Fibroblast of mammary gland (primary cell): ENCODE measurements at places on chromosomes 16 and 17.

DNA sequence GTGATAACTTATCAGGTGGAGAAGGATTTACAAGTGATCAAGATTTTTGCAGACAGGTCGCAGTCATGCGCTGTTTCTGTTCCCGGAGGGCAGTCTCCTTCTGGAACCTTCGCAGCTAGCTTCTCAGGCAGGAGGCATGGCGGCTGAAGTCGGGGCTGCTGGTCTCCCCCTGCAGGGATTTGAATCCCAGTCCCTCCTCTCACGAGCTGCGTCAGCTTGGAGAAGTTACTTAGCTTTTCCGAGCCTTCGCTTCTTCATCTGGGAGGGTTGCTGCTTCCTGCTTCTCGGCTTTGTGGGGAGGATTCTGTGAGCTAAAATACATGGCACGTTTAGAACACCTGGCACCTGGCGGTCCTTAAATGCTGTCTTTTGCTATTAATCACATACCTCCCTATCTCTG lies 287.8 kb upstream of the FOXF1 start:
- DNase-seq: peak; percentile 47

- no peak for DNase-seq
Observed at GRCh38 chr16:89084411-89084810, 9.2 kb upstream of the ACSF3 start.

DNA sequence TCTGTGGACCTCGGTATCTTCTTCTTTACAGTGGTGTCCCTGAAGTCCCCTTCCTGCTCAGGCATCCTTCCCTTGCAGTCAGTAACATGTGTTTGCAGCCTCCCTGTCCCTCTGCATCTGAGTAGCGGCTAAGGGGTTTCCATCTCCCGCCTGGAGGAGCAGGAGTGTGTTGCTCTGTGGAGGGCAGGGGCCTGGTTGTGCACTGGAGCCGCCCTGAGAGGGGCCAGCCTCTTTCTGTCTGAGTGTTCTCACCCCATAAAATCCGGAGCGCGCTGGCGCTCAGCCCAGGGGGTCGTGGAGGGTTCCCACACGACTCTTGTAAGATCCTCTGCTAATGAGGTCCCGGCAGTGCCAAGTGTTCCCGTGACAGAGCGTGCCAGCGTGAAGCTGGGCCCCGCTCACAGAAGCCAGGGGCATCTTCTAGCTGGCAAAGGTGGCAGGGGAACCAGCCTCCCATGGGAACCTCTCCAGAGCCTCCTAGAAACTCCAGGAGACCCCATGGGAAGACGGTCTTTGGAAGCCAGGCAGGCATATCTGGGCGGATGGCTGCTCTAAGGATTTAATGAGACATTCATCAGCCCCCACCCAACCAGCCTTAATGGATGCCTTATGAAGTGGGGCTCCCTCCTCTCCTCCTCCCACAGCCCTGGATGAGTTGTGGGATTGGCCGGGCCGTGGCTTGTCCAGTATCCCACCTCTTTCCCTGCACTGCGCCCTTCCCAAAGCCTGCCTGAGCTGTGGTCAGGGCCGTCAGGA lies 91.4 kb upstream of the GSE1 start:
- no peak for DNase-seq

DNA sequence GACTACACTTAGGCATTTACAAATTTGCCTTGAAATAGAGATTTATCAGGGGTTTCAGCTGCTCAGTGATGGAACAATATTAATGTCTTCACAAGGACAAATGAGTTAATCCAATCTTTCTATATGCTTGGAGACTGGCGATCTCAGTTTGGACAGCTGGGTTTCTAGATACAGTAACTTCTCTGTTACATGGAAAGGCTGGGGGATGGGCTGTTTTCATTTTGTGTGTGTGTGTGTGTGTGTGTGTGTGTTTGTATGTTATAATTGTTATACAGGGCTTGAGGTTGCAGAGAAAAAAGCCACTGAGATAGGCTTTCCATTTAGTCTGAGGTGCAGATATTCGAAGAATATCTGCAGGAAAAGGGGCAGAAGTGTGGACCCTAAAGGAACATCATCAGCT lies 359.3 kb upstream of the SALL1 start:
- no peak for DNase-seq

DNA sequence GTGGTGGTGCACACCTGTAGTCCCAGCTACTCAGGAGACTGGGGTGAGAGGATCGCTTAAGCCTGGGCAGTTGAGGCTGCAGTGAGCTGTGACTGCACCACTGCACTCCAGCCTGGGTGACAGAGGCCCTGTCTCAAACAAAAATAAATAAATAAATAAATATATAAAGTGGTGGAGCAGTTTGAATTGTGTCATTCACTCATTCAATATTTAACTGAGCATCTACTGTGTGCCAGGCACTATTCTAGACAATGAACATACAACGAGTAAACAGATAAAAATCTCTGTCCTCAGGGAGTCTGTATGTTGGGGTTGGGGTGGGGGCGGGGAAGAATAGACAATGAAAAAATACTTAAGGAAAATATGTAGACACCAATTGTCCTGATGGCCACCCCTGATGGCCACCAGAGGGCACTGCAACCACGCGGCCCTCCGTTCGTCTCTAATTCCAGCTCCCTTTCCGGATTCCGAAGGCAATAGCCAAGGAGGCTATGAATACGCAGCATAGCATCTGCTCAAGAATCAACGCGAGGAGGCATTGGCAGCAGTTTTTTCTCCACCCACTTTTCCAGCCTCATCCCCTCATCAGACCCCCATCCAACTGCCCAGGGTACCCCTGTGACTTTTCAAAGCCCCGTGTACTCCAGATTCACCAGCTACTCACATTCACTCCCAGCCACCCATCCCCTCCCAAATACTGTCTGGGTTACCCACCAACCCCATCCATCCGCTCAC lies 21.4 kb downstream of the QPRT start:
- peak; percentile 89 for DNase-seq

GRCh38 chr17:2419486-2419885 lies 18.6 kb upstream of the MNT start:
- DNase-seq: peak; percentile 31

DNA sequence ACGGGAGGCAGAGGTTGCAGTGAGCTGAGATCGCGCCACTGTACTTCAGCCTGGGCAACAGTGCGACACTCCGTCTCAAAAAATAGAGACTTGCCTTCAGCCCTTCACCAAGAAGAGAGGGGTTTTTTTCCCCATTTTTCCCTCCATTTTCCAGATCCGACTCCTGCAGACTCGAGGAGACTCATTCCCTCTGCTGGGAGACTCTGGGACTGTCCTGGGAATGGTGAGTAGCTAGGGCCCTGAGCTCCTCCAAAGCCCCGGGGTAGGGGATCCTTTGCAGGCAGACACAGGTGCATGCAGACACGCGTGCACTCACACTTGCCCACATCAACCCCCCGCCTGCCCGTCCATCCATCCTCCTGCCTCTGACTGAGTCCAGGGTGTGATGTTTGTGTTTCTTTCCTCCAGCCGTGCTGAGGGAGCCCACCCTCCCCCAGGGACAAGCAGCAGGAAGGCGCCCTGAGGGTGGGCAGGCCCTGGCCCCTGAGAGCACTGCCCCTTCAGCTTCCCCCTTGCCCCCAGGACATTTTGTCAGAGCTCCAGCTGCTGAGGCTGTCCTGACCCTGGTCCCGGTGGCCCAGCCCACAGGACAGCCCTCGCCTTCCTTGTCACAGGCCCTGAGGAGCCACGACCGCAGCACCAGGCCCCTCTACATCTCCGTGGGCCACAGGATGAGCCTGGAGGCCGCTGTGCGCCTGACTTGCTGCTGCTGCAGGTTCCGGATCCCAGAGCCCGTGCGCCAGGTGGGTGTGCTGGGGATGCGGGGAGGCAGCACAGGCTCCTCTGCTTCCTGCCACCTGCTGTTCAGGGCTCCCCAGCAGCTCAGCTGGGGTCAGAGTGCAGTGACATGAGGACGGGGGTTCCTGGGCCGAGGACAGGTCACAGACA lies 10.2 kb downstream of the ENDOV start:
- no peak for DNase-seq

DNA sequence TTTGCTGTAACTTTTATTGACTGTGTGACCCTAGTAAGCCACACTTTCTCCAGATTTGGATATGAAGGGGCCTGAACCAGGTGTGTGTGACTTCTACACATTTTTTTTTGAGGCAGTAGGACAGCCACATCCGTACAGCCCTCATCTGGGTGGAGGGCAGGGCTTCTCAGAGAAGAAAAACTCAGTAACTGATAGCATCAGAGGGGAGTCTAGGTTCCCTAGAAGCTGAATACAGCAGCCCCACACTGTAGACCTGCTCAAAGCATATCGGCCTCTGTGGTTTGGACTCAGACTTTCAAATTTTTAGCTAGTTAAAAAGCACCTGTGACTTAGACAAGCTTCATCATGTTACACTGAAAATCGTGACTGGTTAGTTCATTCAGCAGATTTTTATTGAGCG lies 10.8 kb downstream of the PRSS54 start:
- DNase-seq: no peak

DNA sequence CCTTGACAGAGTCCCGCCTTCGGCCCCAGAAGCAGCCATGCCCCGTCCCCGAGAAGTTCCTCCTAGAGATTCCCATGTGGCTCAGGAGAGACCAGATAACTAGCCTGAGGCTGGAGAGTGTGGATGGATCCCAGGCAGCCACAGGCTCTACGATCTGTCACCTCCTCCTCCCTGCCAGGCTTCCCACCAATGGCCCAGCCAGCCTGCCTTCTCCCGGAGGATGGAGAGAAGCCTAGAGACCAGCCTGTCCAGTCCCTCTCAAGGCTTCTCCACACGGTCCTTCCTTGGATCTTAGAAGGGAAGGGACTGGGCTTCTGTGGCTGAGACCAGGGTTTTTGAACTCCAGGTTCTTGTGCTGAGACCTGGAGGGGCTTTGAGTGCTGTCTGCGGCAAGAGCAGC lies 1.6 kb upstream of the SMTNL2 start:
- no peak for DNase-seq

GRCh38 chr16:60405286-60405685 lies 1631.0 kb downstream of the CDH8 start:
- DNase-seq: no peak

DNA sequence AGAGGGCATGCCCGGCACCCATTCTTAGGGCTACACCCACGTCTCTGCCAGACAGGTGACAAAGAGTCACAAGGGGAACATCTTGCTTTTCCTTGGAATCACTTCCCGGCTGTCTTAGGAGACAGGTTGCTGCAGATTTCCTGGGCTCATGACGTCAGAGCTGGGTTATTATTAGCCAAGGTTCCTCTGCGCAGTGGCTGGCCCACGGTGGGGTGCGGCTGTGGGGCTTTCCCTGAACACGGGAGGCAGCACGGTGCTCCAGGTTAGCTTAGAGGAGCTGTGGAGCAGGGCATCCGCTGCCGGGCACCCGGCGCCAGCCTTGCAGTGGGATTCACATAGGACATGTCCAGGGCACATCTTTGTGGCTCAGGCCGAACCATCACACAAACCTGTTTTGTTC lies 118.0 kb upstream of the PLCG2 start:
- DNase-seq: no peak

DNA sequence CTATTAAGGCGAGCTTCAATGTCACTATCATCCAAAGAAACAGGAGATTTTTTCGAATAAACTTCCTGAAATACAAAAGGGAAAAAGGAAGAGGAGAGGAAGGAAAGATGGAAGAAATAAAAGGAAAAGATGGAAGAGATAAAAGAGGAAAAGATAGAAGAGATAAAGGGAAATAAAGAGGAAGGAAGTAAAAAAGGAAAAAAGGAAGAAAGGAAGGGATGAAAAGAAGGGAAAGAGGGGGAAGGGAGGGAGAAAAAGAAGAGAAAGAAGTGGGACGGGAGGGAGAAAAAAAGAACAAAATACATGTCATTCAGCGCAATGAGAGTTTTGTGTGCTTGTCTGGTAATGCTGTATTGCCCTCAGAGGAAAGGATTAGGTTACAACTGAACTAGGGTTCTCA lies 62.2 kb downstream of the CEP112 start:
- DNase-seq: no peak

GRCh38 chr16:49280105-49280741 lies 1.4 kb downstream of the CBLN1 start:
- no peak for DNase-seq

DNA sequence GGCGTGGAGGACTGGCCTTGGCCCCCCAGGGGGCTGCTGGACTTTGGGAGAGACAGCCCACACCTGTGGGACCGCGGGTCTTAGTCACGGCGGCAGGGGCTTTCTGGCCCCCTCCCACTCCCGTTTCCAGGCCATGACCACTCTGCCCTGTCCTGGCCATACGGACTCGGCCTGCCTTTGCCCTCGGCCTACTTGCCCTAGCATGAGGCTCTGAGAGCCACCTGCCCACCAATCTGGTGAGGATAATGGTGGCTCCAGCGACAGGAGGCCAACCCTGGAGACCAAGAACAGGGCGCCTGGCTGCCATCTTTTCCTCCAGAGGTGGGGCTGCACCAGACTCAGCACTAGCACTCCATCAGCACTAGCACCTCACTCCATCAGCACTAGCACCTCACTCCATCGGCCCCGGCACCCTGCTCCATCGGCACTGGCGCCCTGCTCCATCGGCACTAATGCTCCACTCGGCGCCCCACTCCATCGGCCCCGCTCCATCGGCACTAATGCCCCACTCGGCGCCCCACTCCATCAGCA lies 7.0 kb downstream of the ZNF213 start:
- DNase-seq: no peak

DNA sequence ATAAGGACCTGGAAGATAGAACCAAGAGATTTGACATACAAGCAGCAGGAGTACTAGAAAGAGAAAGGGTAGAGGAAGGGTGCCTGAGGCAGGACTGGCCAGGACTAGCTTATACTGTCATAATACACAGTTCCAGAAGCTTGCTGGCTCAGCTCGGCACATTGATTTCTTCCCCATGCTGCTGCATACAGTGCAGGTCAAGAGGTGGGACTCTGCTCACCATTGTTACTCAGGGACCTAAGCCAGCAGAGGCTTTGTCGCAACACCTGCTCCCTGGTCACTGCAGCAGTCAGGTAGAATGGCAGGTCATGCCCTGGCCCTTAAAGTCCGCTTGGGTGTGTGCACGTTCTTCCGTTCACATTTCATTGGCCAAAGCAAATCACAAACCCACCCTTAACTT lies 32.8 kb downstream of the LDHD start:
- no peak for DNase-seq

GRCh38 chr16:27356794-27357193 lies 43.0 kb downstream of the IL4R start:
- no peak for DNase-seq

DNA sequence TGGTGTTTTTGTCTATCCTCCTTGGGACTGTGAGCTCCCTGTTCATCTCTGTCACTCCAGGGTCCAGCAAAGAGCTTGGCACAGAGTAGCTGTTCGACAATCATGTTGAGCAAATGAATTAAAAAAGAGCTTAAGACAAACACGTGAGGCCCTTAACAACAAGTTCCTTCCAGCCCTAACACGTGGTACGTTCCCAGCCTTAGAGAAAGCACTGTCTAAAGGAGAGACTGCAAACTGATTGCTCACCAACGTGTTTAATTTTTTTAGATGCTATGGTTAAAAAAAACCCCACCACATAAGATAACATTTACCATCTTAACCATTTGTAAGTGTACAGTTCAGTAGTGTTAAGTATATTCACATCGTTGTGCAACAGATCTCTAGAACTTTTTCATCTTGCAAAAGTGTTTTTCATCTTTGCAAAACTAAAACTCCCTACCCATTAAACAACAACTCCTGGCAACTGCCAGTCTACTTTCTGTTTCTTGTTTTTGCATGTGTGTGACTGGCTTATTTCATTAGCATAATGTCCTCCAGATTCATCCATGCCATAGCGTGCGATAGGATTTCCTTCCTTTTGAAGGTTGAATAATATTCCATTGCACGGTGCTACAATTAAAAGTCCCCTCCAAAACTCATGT lies 28.2 kb downstream of the LAT start:
- DNase-seq: no peak
